ENCODE measurements at places on chromosomes 11 and 22. TPM values are rescaled to one million over a fixed set of nuclear protein-coding genes. Genes with fewer than 3 reads are reported as not detected.

DNA sequence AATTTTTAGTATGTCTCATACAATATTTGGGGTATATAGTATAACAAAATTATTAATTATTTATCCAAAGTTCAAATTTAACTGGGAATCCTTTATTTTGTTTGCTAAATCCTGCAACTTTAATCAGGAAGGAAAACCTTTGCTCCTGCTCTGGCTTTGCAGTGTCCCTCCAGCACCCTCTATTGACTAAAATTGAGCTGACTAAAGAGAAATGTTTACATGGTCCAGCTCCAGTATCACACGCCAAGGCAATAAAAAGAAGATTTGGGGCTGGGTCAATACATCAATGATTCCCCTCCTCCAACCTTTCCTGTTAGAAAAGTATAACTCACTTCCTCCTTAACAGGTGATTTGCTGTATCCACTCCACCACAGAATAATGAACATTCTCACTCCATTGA is 153.0 kb upstream of the LRRC4C start:
- H3K4me1 ChIP-seq = no peaks in the 10 kb centered on the region
- no peak for DNase-seq
- no peaks in the 10 kb centered on the region for H3K36me3 ChIP-seq
- no peaks in the 10 kb centered on the region for H3K27me3 ChIP-seq

DNA sequence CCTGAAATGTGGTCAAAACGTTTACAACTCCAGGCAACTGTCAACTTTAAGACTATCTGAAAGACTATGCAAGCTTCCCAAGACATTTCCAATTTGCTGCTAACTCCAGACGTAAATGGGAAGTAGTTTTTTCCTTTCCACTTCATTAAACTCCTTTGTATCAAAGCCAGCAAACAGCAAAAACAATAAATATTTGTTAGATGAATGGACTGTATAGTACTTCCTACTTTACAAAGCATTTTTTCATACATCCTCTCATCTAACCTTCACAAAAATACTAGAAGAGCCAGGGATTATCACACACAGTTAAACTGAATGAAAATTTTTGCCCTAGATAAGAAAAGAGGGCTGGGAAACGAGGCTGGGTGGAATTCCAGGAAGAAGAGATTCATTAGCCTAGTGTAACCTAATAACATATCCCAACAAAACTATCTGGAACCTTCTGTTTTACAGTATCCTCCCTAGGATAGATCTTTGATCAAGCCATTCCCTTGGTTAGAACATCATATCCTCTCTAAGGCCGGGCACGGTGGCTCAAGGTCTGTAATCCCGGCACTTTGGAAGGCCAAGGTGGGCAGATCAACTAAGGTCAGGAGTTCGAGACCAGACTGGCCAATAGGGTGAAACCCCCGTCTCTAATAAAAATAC is 10.4 kb downstream of the NUP98 start:
- peaks cover 68% of the 10 kb centered on the region for H3K36me3 ChIP-seq
- H3K27me3 ChIP-seq = no peaks in the 10 kb centered on the region
- H3K27ac ChIP-seq = peak overlapping the region; percentile 48
- peak overlapping the region; percentile 35 for H3K4me3 ChIP-seq

DNA sequence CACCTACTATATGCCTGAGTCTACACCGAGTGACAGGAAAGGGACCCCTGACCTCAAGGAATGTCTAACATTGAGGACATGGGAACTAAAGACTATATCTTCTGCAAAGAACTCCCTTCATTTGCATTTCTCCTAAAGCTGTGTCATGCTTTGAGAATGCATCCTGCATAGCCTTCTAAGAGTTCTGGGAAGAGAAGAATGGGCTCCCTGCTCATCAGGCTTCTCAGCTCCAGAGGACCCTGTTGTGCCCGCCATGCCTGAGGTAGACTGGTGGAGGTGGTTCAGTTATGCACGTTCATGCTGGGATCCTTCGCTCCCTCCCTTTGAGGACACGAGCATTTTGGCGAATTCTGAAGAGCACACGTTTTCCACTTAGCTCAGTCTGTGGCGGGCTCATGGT is 63.3 kb downstream of the GRIK4 start:
- H3K27ac ChIP-seq = no peak overlapping the region
- no peaks in the 10 kb centered on the region for H3K27me3 ChIP-seq
- H3K36me3 ChIP-seq = no peaks in the 10 kb centered on the region
- no peak for DNase-seq

- peaks cover 14% of the 10 kb centered on the region for H3K27me3 ChIP-seq
- no peak overlapping the region for H3K4me3 ChIP-seq
- DNase-seq = no peak
- H3K4me1 ChIP-seq = no peaks in the 10 kb centered on the region
- H3K27ac ChIP-seq = no peak overlapping the region
These were observed 35.2 kb upstream of the RIC3 start for GRCh38 chr11:8204025-8204424.

- H3K27ac ChIP-seq = peak overlapping the region; percentile 88
- no peak for DNase-seq
- H3K36me3 ChIP-seq = peaks cover 16% of the 10 kb centered on the region
- peaks cover 11% of the 10 kb centered on the region for H3K27me3 ChIP-seq
- H3K4me3 ChIP-seq = peak overlapping the region; percentile 84
These were observed 1.0 kb upstream of the PRDM10 start for GRCh38 chr11:130003717-130004001.

GRCh38 chr11:95016139-95016538 is 8.9 kb upstream of the KDM4E start:
- H3K27ac ChIP-seq = no peak overlapping the region
- H3K27me3 ChIP-seq = peaks cover 2% of the 10 kb centered on the region
- DNase-seq = no peak
- no peaks in the 10 kb centered on the region for H3K4me1 ChIP-seq

DNA sequence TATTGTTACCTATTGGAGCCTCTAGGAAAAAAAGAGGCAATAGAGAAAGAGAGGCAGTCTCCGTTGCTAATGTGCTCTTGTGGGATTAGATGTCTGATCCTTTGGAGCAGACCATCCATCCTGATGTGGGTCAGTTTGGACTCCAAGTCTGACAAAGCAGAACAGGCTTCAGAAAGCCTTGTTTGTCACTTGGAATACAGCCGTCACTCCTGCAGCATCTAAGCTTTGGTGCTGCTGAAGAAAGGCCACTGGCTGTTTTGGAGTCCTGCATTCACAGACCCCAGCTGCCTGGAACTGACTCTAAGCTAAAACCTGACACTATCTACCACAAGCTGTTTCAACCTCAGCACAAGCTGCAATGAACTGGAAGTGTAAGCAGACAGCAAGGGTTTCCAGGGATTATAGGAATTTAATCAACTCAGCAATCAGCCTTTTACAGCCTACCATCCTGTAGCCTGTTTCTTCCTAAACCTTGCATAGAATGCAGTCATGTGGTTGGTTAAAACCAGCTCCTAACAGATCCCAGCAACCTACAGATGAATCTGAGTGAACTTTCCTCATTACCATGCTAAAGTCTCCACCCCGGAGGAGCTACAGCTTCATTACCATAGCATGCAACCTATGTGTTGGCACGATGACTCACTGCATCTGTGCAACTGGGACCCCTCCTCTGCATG is 3.7 kb upstream of the PLAAT4 start:
- peaks cover 79% of the 10 kb centered on the region for H3K4me1 ChIP-seq
- H3K4me3 ChIP-seq = no peak overlapping the region
- DNase-seq = no peak
- no peaks in the 10 kb centered on the region for H3K27me3 ChIP-seq
- H3K27ac ChIP-seq = no peak overlapping the region
- no peaks in the 10 kb centered on the region for H3K36me3 ChIP-seq

- no peaks in the 10 kb centered on the region for H3K27me3 ChIP-seq
These were observed 58.3 kb downstream of the AAMDC start for GRCh38 chr11:77879218-77879617.

- H3K27ac ChIP-seq = no peak overlapping the region
- no peaks in the 10 kb centered on the region for H3K4me1 ChIP-seq
- no peak overlapping the region for H3K4me3 ChIP-seq
These were observed 4.6 kb downstream of the ISX start for GRCh38 chr22:35070451-35071093.

DNA sequence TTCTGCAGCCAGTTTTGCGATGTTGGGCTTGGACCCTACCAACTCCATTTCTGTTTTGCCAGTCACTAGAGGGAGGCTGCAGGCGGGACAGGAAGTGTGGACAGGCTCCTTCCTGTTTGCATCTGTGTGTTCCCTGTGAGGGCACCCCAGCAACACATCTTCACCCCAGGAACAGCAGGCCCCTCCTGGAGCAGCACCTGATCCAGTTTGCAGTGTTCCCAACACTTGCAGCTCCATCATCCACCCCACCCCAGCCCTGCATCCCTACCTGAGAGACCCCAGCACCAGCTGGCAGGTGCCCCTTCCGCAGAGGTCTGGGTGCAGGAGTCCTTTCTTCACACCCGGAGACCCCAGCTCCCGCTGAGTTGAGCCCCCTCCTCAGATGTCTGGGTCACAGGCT is 7.4 kb upstream of the VSIG10L2 start:
- H3K4me1 ChIP-seq = peaks cover 9% of the 10 kb centered on the region
- no peak for DNase-seq
- no peak overlapping the region for H3K27ac ChIP-seq
- no peak overlapping the region for H3K4me3 ChIP-seq

DNA sequence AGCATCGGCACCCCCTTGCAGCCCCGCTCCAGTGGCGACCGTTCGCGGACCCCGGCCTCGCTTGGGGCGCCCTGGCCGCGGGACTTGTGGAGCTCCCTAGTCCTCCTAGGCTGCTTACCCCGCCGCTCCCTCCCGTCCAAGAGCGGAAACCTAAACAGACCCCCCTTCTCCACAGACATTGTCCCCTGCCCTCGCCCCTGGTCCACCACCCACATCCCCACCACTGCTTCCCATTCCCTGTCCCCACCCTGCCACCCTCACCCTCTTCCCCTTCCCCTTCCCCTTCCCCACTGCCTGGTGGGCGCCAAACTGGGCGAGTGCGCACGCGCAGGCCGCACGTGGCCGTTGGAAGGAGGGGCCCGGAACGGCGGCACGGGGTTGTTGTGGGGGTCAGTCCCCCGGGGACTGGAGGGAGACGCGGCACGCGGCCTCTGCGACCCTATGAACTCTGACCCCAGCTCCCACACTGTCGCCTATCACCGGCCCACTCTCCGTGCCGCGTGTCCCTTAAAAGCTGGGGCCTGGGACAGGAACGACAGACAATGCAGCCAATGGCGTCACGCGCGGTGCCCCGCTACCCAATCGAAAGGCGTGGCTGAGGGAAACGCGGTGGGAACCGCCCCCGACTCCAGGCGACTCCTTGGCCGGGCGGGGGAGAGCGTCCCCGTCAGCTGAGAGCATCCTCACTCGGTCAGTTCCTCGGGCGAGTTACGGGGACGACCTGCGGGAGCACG is at the start of gene SNX32:
Gene SNX32 (plus strand): TSS at position 667 of the 734 bp plus-strand sequence. CDS start 103 bp downstream, outside the sequence.
- no peak within 1 kb of the TSS for H3K4me3 ChIP-seq
- peaks cover 7% of the 10 kb centered on the region for H3K27me3 ChIP-seq
- no peaks in the 10 kb centered on the region for H3K36me3 ChIP-seq
- DNase-seq = peak; percentile 95

Gene GAS2
- total RNA-seq = 0.80 TPM

DNA sequence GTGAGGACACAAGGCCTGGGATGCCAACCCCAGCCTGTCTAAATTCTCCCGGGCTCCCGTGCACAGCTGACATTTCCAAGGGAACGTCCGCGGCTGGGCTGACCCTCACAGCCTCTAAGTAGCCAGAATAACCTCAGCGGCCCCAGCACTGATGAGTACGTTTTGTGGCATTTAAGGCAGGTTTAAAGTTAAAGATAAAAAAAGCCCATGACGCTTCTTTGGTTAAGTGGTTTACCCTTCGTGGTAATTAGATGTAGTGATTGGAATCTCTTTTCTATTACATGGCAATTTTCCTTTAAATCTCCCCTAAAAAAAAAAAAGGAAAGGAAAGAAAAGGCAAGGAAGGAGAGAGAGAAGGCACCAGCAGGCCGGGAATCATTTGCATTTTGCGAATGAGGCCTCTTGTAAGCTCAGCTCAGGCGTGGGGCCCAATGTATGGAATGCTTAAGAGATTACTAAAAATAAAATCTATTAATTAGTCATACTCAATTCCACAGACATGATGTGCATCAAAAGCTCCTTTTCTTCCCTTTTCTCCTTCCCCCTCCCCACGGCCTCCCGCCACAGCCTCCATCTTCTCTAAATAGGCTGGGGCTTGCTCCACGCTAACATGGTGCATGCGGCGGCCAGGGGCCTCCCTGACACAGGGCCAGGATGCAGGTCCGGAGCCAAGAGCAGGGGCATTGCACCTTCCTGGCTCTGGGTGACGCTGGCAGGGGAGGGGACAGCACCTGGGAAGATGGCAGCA is 44.1 kb downstream of the MACROD1 start:
- no peaks in the 10 kb centered on the region for H3K36me3 ChIP-seq
- H3K27me3 ChIP-seq = no peaks in the 10 kb centered on the region
- H3K4me1 ChIP-seq = peaks cover 6% of the 10 kb centered on the region
- no peak overlapping the region for H3K27ac ChIP-seq
- no peak overlapping the region for H3K4me3 ChIP-seq

GRCh38 chr11:75839851-75840250 is 24.8 kb downstream of the UVRAG start:
- H3K27ac ChIP-seq = no peak overlapping the region
- H3K36me3 ChIP-seq = peaks cover 3% of the 10 kb centered on the region
- no peak overlapping the region for H3K4me3 ChIP-seq
- no peaks in the 10 kb centered on the region for H3K27me3 ChIP-seq
- H3K4me1 ChIP-seq = peaks cover 6% of the 10 kb centered on the region
- DNase-seq = no peak

Gene SHANK2
- total RNA-seq = not detected

DNA sequence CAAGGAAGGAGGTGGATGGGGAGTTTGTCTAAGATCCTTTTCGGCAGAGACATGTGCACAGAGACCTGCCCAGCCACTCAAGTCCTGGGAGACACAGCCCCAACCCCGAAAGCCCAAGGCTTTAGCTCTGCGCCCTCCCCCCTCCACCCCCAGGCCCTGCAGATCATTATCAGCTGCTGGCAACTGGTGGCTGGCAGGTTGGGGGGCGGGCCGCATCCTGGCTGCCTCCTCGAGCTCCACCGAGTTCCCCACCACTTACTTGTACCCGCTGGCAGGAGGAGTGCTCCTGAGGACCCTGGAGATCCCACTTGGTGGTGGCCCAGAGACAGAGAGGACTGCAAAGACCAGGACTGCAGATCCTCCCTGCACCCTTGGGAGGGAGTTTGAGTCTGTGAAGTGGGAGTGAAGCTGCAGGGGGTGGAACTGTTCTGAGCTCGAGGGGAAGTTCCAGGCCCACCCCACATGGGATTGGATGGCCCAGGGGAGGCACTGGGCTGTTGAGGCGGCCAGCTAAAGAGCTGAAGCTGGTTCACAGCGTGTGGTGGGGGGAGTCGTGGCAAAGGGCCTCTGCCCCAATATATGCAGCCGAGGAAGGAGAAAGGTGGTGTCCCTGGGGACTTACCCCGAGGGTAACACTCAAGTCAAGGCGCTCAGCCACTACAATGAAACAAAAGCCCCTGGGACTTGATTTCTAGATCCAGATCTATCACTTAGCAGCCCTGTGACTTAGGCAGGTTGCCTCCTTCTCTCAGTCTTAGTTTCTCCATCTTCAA is 19.9 kb upstream of the CCDC86 start:
- H3K36me3 ChIP-seq = no peaks in the 10 kb centered on the region
- no peak overlapping the region for H3K27ac ChIP-seq
- no peak for DNase-seq

GRCh38 chr22:36409911-36410756 is 22.4 kb upstream of the MYH9 start:
- H3K27me3 ChIP-seq = no peaks in the 10 kb centered on the region
- peak; percentile 55 for DNase-seq
- H3K36me3 ChIP-seq = no peaks in the 10 kb centered on the region

Gene MMP7
- not detected for total RNA-seq

Gene DLG2
- 1.8 TPM for total RNA-seq

Gene CCDC188
- total RNA-seq = not detected

GRCh38 chr11:96019810-96020747 is 96.2 kb upstream of the MTMR2 start:
- peaks cover 35% of the 10 kb centered on the region for H3K4me1 ChIP-seq
- no peak overlapping the region for H3K27ac ChIP-seq
- H3K36me3 ChIP-seq = no peaks in the 10 kb centered on the region
- H3K4me3 ChIP-seq = no peak overlapping the region
- DNase-seq = no peak

Gene TP53AIP1
- total RNA-seq = not detected

All from activated T-helper 2 cell treated with anti-CD3 and anti-CD28 coated beads, Interferon-gamma antibody, Interleukin-2, Interleukin-4, amounts not matched to agents 10 μg/mL and 5 μg/mL and 100 μg/mL, durations not matched to agents 14 hours and 24 hours and 36 hours (primary cell).